ENCODE measurements at places on chromosomes 1 and 21.

DNA sequence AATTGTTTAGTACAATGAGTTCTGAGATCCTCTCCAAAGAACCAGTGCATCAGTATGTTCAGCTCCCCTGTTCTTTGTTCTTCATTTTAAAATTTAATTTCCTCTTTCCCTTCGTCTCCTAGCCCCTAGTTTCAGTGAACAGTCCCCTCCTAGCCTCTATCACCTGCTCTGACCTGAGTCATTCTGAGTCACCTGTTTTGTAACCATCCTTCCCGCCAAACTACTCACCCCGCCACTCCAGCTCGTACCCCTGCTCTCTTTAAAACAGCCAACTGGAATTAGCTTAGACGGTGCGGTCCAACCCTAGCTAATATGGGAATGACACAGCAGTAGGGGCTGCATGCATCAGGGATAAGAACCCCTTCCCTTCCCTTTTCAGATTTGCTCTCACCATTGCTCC is 16.8 kb upstream of the ERVH48-1 start:
- DNase-seq = no peak

- DNase-seq = no peak
Measured at GRCh38 chr21:26331205-26331980, 160.8 kb upstream of the APP start.

DNA sequence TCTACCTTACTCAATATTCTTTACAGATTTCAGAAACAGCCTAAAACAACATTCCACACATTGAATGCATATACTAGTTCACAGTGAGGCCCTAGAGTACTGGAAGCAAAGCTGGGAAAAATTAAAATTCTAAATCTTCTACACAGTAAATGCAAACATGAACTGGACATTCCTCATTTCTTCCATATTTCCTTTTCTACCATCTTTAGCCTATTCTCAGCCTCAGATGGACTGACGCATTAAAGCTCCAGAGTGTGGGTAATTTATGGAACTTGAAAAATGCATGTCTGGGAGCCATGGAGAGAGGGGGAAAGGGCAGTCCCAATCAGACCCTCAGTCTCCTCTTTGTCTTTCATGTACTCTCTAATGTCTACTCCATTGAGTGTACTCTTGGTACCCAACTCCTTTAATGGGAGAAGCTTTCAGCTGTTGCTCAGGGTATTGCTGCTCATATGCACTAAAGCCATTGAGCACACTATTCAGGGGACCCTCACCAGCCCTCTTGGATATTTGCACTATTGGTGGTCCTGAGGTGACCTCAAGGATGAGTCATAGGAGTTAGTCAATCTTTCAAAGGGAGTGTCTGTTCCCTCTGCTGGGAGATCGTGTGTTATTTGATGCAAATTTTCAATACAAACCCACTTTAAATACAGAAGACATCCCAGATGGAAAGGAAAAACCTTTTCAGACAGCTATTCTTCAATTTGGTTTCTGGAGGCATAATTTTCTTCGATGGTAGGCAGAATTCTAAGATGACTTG is 83.3 kb upstream of the KCNJ15 start:
- DNase-seq = no peak

- DNase-seq = no peak
Measured at GRCh38 chr1:111739925-111740765, 950 bp upstream of the INKA2 start.
